ENCODE measurements at places on chromosomes 16 and 17. TPM values are rescaled to one million over a fixed set of nuclear protein-coding genes. Genes with fewer than 3 reads are reported as not detected.
A peak's percentile ranks its signal among the peaks of the same experiment; 100 is the strongest.

KLHL10 gene
- not detected for total RNA-seq

CEP295NL gene
- 0.34 TPM for total RNA-seq

CHRNE gene
- total RNA-seq, result 0.85 TPM

DNA sequence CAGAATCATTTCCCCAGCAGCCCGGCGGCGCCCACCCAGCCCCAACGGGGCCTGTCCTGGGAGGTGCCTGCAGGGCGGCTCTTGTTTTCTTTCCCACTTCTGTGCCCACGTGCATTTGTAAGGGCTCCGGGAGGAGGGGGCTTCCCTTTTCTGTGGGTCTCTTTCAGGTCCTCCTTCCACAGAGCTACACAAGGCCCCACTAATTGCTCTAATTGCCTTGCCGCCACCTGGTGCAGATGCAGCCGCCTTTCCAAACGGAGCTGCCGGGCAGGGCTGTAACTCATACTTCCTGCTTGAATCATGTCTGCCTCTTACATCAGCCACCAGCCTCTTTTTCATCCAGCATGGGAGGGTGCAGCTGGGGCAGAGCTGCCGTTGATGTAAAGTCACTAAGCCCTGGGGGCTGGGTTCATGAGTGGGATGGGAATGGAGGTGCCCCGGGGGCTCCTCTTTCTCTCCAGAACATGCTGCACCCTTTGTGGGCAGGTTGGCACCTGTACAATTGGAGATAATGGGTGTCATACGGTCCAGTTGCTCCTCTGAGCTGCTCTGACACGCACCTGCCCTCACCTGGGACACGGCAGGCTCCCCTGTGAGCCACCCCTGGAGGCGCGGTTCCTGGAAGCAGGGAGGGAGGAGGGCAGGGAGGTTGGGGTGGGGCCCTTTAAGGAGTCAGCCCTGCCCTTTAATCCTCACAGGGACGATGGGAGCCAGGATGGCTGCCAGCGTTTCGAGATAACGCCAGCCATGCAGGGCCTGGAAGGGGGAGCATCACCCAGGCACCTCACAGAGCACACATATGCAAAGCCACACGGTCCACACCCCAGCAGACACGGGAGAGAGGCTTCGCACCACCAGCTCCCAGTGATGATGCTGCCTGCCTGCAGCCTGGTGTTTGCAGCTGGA is 41.1 kb upstream of the KLHDC4 start:
- peaks cover 9% of the 10 kb centered on the region for H3K4me1 ChIP-seq
- H3K4me3 ChIP-seq, result peak overlapping the region; percentile 57
- H3K36me3 ChIP-seq, result no peaks in the 10 kb centered on the region
- peak; percentile 62 for DNase-seq

DNA sequence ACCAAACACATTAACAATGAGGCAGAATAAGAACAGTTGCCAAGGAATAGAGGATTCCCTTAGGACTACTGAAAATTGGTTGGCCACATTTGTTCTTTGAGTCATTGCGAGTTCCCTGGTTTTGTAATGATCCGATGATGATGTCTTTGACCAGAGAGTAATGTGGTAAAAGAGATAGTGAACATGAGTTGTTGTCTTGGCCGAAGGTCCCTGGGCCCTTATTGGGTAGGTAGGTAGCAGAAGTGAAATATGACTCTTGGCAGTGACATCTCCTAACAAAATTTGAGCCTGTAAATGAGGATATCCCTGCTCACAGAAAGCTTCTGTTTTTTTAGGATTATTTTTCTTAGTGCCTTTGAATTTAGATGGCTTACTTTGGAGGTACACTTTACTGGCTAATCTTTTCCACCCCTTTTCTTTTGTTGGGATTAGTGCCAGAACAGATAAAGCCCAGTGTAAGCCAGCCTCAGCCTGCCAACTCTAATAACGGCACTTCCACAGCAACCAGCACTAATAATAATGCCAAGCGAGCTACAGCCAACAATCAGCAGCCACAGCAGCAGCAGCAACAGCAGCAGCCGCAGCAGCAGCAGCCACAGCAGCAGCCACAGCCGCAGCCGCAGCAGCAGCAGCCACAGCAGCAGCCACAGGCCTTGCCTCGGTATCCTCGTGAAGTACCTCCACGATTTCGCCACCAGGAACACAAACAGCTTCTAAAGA is 47.2 kb downstream of the TNRC6A start:
- H3K4me1 ChIP-seq, result peaks cover 45% of the 10 kb centered on the region
- no peaks in the 10 kb centered on the region for H3K27me3 ChIP-seq
- H3K4me3 ChIP-seq, result no peak overlapping the region
- peak overlapping the region; percentile 53 for H3K27ac ChIP-seq
- peak; percentile 27 for DNase-seq
- peaks cover 71% of the 10 kb centered on the region for H3K36me3 ChIP-seq

DNA sequence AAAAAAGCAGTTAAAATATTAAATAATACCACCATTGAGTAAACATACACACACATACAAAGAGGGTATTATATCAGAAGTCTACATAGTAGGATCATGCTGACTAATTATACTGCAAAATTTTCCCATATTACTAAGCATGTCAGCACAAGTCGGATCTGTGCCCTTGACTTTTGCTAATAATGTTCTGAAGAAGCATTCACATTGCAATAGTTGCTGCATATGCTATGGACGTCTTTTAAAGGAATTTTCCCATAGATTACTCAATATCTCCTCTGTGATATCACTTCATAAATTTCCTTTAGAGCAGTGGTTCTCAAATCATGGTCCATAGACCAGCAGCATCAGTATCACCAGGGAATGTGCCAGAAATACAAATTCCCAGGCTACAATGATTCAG is 110.9 kb upstream of the NUDT7 start:
- DNase-seq, result no peak
- H3K27me3 ChIP-seq, result no peaks in the 10 kb centered on the region
- H3K36me3 ChIP-seq, result no peaks in the 10 kb centered on the region
- H3K27ac ChIP-seq, result no peak overlapping the region
- no peaks in the 10 kb centered on the region for H3K4me1 ChIP-seq

GRCh38 chr16:49635009-49635350 is 220.9 kb downstream of the ZNF423 start:
- H3K4me1 ChIP-seq, result peaks cover 33% of the 10 kb centered on the region
- H3K27ac ChIP-seq, result no peak overlapping the region
- DNase-seq, result no peak
- no peaks in the 10 kb centered on the region for H3K27me3 ChIP-seq
- no peak overlapping the region for H3K4me3 ChIP-seq
- H3K36me3 ChIP-seq, result peaks cover 24% of the 10 kb centered on the region
